ENCODE measurements at places on chromosomes 2 and 18.

- DNase-seq = no peak
These were observed 35.5 kb upstream of the PELI1 start for GRCh38 chr2:64179582-64180321.

- DNase-seq = no peak
These were observed 22.8 kb upstream of the ASB18 start for GRCh38 chr2:236286873-236287545.

- DNase-seq = no peak
These were observed 972 bp upstream of the IGFBP5 start for GRCh38 chr2:216696321-216696720.

DNA sequence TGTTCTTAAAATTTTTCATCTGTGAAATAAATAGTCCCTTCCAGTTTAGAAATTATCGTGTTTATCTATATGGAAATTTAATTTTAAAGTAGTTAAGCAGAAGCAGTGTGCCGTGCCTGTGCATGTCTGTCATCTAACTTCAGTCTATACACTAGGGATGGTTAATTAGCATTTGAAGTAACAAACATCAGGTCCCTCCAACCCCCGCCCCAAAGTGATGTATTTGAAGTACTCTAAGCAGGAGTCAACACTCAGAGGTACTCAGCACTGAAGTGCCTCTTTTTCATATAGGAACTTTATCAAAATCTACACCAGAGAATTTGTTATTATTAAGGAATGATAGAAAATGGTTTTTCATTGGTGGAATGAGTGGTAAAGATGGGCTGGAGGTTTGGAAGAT lies 33.0 kb downstream of the LANCL1 start:
- DNase-seq = no peak

DNA sequence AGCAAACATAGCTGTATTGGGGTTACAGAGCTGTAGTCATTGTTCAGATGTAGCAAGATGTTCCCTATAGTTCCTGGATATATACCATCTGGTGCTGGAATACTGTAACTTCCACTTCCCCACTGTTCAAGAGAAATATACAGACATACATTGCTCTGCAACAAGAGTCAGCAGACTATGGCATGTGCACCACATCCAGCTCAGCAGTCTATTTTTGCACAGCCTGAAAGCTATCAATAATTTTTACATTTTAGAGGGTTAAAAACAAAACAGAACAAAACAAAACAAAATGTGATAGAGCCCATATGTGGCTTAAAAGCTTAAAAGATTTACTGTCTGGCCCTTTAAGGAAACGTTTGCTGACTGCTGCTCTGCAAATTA lies 31.8 kb upstream of the VIT start:
- DNase-seq = no peak

- DNase-seq = no peak
These were observed 544.0 kb upstream of the FAM98A start for GRCh38 chr2:34143149-34143548.

DNA sequence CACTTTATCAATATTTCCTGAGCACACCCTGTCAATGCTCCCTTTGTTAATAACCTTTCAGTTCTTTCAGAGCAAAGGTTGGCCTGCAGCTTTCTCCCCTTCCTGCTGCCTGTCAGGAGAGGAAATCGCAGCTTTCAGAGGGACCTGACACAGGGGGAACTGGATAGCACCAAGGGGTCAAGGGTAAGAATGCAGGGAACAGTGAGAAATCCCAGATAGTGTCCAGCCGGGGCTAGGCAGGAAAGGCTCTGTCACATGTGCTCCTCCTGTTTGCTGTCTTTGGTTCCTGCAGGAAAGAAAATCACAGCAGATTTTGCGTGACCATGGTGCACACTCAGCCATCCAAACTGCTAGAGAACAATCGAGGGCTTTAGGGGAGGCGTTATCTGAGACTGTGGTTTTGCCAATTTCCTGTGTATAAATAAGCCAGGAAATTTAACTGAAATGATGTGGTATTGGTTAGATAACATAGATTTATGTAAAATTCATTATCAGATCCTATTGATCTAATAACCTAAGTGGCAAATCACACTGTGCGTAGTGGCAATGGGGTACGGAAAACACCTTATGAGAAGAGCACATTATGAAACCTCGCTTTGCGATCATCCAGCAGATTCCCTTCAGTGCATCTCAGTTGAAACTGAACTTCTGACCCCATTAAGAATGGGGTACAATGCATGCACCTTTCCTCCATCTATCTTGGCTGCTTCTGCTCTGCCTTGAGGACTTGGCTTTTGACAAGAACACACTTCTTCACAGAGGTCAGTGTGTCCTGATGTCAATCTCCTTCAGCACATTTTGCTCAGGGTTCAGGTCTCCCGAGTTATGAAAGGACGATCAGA lies 178.0 kb downstream of the ICOS start:
- no peak for DNase-seq

- DNase-seq = no peak
These were observed 2.4 kb downstream of the ITGA4 start for GRCh38 chr2:181459621-181460021.

DNA sequence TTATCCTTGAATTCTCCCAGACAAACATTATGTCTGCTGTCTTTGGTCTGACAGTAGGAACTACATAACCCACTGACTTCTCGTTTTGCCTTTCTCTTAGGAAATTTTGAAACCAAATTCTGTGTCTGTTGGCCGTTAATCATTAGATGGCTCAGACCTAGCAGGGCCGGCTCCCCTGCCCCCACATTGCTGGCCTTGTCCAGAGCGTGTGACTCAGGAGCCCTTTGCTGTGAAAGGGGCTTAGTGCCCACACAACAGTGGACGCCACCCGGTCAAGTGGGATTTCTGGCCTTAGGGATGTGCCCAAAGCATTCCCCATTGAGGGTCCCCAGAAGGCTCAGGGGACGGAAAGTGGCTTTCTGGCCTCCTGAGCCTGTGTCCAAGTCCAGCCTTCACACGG lies 137.5 kb downstream of the CTIF start:
- DNase-seq = no peak

- no peak for DNase-seq
These were observed 51.6 kb downstream of the APOB start for GRCh38 chr2:20992201-20992711.

GRCh38 chr2:101743288-101743687 lies 45.8 kb downstream of the MAP4K4 start:
- DNase-seq = no peak

GRCh38 chr2:46339676-46340459 lies 42.7 kb downstream of the EPAS1 start:
- no peak for DNase-seq

DNA sequence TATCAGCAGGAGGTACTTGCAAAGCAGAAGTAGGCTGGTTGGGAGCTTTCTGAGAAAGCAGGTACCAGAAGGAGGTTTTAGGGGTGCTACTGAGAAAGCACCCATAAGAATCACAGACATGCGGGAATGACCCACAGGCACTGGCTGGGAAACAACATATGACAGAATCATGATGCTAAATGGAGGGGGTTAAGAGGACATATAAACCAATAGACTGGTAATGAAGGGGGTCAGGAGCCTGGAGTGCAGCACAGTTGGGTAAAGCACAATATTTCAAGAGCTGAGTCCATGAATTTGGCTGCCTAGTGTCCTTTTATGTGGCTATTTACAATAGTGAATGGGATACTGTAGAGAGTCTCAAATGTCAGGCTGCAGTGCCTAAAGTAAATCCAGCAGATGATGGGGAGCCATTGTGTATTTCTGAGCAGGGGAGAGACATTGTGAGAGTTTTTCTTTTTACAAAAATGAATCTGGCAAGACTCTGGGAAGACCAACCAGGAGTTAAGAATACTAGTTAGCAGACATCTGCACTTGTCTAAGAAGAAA lies 27.6 kb upstream of the GMCL1 start:
- no peak for DNase-seq

DNA sequence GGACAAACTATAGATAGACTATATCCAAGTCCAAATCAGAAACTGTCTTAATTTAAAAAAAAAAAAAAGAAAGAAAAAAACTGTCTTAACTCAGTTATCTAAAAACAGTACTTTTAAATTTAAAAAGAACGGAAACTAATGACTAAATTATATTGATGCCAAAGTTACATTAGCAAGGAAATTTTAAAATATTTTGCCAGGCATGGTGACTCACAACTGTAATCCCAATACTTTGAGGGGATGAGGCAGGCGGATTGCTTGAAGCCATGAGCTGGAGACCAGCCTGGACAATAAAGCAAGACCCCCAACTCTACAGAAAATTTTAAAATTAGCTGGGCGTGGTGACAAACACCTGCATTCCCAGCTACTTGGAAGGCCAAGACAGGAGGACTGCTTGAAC lies 30.9 kb downstream of the MEMO1 start:
- no peak for DNase-seq

DNA sequence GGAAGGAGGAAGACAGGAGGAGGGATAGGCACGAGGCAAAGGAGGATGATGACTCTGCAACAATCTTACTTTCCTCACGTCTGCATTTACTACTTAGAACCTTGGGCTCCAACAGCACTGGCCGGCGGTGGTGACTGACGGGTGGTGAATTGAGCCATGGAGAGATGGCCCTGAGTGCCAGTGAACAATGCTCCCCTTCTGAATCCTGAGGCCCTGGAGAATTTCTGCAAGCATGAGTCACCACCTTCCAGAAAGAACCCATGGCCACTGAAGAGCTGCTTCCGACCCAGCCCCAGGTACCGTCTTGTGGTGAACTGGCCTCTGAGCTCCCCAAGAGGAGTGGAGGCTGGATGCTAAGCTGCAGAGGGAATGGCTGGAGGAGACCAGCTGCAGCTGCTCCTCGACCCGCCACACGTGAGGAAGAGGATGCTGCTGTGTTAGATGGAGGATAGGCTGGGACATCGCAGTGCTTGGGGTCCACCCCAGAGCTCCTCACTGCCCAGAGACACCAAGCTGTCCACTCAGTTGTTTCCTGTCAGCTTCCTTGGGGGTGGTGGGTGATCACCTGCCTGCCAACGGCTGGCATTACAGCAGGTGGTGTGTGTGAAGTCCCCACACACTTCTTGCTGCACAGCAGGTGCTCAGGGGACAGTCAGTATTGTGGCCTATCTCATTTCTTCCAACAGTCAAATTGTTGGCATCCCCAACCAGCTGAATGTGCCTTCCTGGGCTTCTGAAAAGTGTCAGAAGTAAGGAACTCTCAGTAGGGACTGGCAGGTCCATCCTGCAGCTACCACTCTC lies 186.5 kb upstream of the ID2 start:
- DNase-seq = no peak

DNA sequence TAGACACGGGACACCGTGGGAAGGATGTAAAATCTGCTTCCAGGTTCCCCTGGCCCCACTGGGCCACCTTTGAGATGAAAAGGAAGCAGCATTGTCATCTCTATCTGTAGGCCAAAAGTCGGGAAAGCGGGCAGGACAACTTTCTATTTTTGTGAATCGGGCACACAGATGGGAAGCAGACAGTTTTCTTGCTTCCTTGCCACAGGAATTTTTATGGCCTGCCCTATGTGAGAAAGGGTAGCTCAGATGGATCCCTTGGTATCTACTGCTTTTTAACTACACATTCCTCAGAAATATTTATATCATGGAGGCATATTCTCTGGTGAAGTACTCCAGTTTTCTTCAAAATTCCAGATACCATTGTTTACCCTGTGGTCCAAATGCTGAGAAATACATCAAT lies 735.5 kb downstream of the CBLN2 start:
- DNase-seq = no peak

- no peak for DNase-seq
These were observed 41.8 kb upstream of the LPIN2 start for GRCh38 chr18:3054780-3055179.

DNA sequence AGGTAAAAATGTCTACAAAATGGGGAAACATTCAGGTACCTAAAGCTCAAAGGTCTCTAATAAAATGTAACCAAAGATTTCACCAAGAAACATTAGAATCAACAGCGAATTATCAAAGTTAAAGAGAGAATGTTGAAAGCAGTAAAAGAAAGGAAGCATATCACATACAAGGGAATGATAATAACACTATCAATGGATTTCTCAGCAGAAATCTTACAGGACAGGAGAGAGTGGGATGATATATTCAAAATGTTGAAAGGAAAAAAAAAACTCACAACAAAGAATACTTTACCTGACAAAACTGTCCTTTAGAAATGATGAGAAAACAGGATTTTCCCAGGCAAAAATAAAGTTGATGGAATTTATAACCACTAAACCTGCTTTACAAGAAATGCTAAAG lies 591.2 kb upstream of the POU3F3 start:
- DNase-seq = no peak

GRCh38 chr2:158688721-158689120 lies 106.4 kb upstream of the DAPL1 start:
- no peak for DNase-seq

GRCh38 chr2:18154812-18155211 lies 276.3 kb downstream of the KCNS3 start:
- DNase-seq = no peak

GRCh38 chr2:234533626-234534025 lies 36.7 kb upstream of the ARL4C start:
- DNase-seq = no peak

GRCh38 chr2:172953411-172953810 lies 122.2 kb upstream of the MAP3K20 start:
- DNase-seq = no peak

DNA sequence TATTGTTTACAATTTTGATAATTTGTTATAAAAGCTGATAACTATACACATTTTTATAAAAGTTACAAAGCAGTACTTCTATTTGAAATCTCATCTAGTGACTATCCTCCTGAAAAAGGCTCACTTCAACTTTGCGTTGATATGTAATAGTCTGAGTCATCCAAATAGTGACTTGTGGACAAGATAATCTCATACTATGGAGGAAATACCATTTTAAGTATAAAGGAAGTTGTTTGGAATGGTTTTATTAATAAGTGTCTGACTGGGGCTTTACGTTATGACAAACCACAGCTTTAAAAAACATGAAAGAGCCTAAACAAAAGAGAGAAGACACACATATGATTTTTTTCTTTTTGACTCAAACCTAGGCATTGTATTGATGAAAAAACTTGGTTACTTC lies 272.3 kb upstream of the COL3A1 start:
- DNase-seq = no peak

DNA sequence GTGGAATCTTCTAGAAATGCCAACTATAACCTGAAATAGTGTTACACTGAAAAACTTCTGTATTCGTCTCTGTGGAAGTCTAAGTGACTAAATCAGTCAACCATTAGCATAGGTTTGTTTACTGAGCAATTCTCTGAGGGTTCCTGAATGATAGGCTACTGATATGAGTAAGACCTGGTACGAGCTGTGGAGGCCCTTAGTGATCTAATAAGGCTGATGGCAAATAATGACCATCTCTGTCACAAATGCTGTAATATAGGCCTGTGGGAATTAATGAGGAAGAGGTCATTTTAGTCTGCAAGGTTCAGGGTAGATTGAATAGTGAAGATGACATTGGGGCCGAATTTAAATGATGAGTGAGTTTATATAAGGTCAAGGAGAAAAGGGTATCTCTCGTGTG lies 82.5 kb downstream of the MGAT5 start:
- DNase-seq = no peak

- no peak for DNase-seq
These were observed 46.9 kb upstream of the STRN start for GRCh38 chr2:37013315-37013641.
